ENCODE measurements at places on chromosomes 2 and 18.

DNA sequence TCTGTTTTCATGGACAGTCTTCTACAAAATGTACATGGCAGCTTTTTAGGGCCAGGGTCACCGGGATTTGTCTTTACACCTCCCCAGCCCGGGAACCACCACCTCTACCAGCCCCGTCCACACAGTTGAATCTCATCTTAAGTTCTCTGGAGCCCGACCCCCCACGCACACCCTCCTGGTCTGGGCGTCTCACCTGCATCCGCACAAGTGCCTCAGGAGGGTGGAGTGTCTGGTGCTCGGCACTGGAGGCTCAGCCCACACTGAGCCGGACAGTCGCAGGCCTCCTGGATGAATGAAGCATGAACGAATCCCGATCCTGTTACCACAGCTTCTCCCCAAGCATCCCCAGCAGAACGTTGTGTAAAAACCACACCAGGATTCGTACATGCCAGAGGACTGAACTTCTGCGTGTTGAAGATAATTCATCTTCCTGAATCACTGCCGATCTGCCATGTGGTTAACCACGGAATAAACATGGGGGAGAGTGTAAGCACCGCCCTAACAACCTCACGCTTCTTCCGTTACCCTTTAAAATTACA lies 162.0 kb downstream of the RTP5 start:
- DNase-seq = peak; percentile 12

DNA sequence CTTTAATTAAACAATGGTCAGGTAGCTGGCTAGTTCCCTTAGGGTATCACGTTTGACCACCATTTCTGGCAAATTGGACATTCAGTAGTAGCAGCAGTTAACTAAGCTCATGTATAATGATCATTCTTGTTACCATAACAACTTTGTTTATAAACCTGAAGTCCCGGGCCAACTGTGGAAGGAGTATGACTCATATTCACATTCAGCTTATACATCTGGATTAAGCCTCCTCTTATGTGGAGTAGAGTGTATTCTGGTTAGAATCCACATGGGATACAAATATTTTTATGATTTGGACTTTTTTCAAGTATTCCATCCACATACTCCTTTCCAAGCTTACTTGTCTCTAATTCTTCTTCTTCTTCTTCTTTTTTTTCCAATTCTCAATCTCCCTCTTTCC lies 70.3 kb upstream of the ZSWIM2 start:
- DNase-seq = no peak

GRCh38 chr2:232859385-232859916 lies 10.6 kb upstream of the SNORC start:
- DNase-seq = no peak

- DNase-seq = peak; percentile 35
Observed at GRCh38 chr2:10721396-10722251, at the start of gene ATP6V1C2. Gene ATP6V1C2, plus strand, starts transcription at chr2:10721630. Its CDS starts 1,220 bp downstream, at chr2:10722850.

DNA sequence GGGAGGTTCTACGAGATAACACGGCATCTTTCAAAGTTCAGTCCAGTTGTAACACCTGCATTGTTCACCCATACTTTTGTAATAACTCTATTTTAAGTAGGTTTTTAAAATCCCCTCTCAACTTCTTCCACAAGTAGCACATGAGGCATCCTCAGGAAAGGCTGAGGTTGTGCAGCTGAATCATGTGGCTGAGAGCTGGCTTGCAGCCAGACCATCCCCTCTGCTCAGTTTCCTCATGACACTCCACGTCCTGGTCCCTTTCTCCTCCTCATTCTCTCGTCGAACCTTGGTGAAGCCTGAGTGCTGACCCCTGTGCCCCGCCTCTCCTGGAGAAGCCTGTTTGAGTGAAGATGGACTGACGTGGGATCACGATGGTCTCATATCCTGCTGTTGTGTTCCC lies 42.5 kb downstream of the POU3F3 start:
- no peak for DNase-seq

GRCh38 chr2:2916621-2917020 lies 461.0 kb downstream of the EIPR1 start:
- DNase-seq = no peak

DNA sequence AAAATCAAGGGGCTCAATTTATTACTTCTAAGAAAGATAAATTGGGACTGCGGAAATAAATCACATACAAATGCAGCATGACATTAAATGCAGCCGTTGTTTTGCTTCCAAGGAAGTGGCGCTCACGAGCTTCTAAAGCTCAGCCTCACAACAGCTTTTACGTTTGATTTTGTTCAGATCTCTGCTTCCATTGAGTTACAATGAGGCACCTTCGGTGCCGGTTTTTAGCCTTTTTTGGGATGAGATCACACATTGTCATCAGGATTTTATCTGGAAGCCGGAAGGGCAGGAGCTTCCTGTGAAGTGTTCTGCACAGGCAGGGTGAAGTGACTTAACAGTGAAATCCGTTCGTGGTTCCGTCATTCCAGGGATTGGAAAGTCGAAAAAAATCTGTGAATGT lies 209.8 kb downstream of the DCDC2C start:
- no peak for DNase-seq

DNA sequence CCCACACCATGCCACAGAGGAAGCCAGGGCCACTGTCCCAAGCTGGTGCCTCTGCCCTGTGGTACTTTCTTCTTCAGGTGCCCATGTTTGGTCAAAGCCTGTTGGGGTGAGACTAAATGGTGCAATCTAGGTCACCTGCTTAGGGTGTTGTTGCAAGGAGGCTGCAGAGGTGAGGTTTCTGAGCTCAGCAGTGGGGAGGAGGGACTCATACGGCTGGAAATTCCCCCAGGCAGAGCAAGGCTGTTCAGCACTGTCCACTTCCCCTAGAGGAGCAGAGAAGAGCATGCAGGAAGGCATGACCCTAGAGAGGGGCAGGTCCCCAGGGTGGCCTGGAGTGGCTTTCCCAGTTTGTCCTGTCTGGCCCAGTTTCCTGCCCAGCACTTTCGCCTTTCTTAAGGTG lies 211.0 kb downstream of the HAUS1 start:
- DNase-seq = no peak

DNA sequence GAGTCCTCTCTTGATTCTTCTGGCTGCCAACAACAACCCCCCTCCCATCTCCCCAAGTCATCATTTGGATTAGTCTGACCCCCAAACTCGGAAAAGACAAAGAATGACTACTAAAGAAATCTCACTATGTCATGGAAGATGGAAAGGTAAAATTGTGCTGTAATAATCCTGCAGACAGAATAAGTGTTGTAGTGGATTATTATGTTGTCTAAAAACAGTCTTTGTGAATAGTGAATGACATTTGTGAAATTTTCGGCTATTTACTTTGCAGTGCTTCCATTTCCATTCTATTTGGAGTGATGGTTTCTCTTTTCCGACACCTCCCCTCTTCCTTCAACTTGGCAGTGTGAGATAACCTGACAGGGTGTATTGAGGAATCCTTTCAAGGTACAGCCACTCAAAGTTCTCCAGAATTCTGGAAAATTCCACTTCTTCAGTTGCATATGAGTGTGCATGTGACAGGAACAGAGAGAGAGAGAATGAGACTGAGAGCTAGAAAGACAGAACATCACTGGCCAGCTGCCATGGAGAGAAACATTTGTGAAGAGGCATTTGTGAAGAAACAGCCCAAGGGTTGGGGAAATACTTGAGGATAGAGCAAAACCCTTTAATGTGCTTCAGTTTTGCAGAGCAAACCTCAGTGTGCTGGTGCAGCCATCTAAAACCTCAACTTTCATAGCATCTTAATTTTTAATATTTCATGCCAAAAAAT lies 141.9 kb upstream of the DLX2 start:
- DNase-seq = no peak

GRCh38 chr2:29115797-29116781 lies 874 bp downstream of the CLIP4 start:
- peak; percentile 84 for DNase-seq

GRCh38 chr18:75475228-75475627 lies 47.7 kb upstream of the SMIM21 start:
- DNase-seq = no peak

DNA sequence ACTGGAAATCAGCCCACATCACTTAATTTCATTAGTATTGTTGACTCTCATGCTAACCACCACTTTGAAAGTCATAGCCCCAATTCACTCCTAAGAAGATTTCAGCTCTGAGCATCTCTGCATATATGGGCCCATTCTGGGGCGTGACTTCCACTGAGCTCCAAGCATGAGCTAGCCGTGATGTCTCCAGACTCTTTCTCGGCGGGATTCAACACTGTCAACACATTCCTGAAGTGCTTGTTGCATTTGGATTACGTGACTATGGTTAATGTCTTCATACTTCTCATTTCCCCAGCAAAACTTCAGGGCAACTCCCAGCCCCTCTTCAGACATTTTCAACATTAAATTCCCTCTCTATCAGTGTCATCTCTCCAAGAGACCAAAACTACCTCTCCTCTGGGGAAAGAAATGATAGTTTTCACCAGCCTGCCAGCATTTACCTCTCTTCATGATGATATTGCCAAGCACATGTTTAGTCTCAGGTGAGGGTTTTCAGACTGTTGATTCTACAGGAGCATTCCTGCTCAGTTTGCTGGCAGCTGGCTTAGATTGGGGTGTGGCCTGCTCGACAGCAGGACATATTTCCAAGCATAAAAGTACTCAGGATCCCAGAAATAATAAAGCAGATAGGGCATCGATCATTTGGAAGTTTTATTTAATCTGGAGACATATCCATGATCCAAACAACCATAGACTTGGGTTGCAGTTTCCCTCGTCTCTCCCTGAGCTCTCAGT lies 81.7 kb downstream of the FEZ2 start:
- DNase-seq = no peak

- peak; percentile 54 for DNase-seq
Observed at GRCh38 chr18:58863539-58864145, 1.0 kb upstream of the ZNF532 start.

DNA sequence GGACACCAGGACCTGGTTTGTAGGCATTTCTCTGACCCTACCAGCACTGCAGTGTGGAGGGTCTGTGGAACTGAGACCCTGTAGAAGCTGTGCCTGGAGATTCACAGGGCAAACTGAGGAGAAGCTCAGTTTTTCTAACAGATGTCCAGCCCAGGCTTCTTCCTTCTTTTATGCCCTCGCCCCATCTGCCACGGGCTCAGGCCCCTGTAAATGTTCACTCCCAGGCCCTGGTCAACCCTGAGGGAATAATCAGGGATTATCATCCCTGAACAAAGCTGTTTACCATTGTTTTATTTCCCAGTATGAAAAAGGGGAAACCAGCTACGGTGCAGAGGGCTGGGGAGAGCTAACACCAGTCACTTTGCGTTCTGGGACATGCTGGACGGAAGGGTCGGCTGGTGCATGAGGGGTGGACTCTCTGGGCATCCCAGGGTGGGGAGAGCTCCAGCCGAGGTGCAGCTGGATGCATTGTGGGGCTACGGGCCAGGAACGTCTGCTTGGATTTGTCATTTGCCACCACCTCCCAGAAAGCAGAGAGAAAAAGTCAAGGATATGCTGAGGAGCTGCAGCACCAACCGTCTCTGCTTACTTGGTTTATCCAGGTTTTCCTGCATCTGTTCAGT lies 183.8 kb downstream of the TFCP2L1 start:
- DNase-seq = no peak

- DNase-seq = no peak
Observed at GRCh38 chr2:130917006-130917688, 80.4 kb downstream of the ARHGEF4 start.

DNA sequence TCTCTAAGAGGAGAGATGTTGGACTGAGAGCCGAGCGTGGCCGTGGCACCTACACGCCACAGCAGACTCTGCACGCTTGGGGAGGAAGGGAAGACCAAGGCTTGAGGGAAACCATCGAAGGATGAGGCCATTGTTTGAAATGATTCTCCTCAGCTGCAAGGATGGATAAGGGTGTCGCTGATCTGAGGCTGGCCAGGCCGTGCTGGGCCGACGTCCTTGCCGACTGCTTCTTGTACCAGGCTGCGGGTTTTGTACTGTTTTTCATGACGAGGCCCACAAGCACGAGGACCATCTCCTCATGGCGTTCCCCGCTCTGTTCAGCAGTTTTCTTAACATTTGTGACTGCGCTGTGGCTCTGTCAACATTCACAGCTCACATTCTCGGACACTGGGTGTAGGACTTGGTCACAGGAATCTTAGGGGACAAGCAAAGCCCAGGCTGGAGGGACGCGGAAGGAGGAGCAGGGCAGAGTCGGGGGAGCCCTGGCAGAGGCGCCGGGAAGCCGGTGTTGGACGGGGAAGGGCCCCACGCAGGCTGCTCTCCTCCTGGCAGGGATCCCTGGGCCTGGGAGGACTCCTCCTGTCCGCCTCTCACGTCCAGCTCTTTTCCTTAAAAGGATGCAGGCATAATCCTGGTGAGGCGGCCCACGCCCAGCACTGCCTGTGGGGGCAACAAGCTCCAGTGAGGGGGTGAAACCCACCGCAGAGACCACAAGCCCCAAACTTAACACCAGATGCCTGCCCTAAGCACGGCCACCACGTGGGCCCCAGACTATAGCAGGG lies 259.0 kb upstream of the SALL3 start:
- DNase-seq = no peak

DNA sequence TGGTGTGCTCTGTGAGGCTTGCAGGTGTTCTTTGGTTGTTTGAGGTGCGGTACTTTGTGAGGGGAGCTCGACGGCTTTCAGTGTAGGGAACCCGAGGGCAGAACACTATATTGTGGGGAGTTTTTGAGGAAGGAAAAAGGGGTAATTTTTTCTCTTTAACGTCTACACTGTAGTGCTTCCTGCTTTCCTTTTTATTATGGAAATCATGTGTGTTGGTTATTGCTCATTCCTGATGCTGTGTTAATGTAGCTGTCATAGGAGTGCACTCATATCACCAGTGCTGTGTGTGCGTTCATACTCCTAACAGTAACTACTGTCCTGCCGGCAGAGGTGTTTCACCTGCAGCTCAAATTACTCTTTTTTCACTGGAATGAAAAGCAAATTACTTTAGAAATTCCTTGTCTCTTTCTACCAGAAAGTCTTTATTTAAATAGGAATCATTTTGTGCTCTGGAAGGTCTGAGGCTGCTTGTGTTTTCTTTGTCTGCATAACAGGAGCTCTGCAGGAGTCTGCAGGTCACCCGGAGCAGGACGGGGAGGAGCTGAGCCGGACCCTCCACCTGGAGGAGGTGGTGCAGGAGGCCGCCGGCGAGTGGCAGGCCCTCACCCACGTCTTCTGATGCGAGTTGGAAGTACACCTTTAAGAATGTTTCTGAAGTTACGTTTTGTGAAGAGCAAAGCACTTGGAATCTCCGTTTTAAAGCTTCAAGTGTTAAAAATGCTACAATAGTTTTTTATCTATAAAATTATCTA lies 145.5 kb downstream of the ZNF236 start:
- DNase-seq = peak; percentile 45
